ENCODE measurements at places on chromosomes 5 and 9.

DNA sequence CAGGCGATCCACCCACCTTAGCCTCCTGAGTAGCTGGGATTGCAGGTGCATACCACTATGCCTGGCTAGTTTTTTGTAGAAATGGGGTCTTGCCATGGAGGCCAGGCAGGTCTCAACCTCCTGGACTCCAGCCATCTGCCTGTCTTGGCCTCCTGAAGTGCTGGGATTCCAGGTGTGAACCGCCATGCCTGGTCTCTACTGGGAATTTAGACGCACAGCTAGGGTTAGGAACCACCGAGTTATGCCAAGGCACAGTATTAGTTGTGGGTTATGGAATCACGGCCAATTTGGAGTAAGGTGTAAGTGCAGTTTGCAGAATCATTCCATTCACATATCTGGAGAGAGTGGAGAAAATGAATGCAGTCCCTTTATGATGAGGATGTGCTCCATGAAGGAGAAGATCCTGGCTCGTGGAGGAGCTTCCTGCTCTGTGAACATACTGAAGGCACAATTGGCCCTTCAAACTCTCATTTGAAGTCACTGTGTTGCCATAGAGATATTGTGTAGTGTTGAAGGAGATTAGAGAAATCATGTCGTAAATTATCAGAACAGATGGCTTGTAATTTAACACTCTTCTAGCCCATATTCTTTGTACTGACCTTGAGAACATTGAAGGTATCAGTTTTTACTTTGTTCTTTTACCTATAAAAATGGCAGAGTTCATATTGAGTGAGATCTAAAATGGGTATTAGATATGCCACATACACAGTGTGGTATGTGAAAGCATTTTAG, 18.8 kb downstream of the TRIO start:
- no peak for DNase-seq

- no peak for DNase-seq
Observed at GRCh38 chr9:108241384-108242073, 614.3 kb downstream of the ACTL7B start.

GRCh38 chr9:26301659-26302058, 590.9 kb downstream of the CAAP1 start:
- DNase-seq = no peak

- DNase-seq = no peak
Observed at GRCh38 chr9:18122171-18122570, 351.8 kb upstream of the ADAMTSL1 start.

DNA sequence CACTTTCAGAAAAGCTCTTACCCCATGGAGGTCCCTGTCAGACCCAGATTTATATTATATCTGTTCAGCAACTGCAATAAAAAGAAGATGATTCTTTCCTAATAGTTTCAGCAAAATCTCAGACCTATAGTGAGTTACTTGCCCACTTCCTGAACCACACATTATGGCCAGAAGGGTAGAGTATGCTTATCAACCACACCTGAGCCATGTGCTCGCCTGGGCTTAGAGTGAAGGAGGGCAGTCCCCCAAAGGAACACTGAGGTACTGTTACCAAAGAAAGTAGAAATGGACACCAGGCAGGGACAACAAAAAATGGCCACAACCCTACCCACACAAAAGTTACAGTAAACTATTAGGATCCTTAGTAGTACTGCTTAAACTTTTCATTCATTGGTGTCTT, 128.7 kb downstream of the ZNF608 start:
- no peak for DNase-seq

DNA sequence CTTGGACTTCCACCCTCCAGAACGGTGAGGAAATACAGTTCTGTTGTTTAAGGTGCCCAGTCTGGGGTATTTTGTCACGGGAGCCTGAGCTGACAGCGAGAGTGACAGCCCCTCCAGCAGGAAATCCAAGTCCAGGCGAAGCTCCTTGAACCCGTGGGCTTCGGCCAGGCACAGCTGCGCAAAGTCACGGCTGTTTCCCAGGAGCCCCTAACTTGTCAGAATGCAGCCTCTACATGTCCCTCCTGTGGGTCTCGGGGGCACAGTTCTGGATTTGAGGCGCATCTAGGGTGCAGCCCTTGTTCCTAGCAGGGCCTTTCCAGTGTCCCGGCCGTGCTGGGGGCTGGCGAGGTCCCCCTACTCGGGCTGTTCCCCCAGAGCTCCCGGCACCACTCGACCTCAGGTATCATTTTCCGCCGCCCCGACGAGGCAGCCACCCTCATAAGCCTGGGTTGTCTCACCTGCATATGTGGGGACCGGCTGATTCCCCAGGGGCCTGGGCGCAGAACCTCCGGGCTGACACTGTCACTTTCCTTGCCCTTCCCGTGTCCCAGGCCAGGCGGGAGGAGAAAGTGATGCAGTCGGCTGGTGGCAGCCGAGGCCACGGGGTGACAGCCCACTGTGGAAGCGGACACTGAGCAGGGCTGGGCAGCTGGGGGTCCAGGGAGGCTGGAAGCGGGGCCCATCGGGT, 4.5 kb downstream of the LCN8 start:
- DNase-seq = no peak

- no peak for DNase-seq
Observed at GRCh38 chr5:169970911-169971765, 9.2 kb downstream of the INSYN2B start.

GRCh38 chr5:10632110-10632761, 68.4 kb downstream of the ANKRD33B start:
- no peak for DNase-seq
